ENCODE measurements at places on chromosomes 13 and 19. TPM values are rescaled to one million over a fixed set of nuclear protein-coding genes. Genes with fewer than 3 reads are reported as not detected.

SYNE4 gene
- 1.7 TPM for total RNA-seq

ZNF226 gene
- total RNA-seq: 15.2 TPM

ZNF491 gene
- 1.2 TPM for total RNA-seq

GRK1 gene
- 0.16 TPM for total RNA-seq

KLK3 gene
- total RNA-seq: not detected

ZNF610 gene
- total RNA-seq: 3.3 TPM

HSPBP1 gene
- total RNA-seq: 41.1 TPM

CALR3 gene
- not detected for total RNA-seq
